ENCODE measurements at places on chromosomes 4 and X. TPM values are rescaled to one million over a fixed set of nuclear protein-coding genes. Genes with fewer than 3 reads are reported as not detected.

- H3K4me1 ChIP-seq = no peaks in the 10 kb centered on the region
- H3K27ac ChIP-seq = no peak overlapping the region
- no peaks in the 10 kb centered on the region for H3K27me3 ChIP-seq
- DNase-seq = no peak
- no peak overlapping the region for H3K4me3 ChIP-seq
Measured at GRCh38 chrX:79110731-79111130, 33.8 kb upstream of the GPR174 start.

DNA sequence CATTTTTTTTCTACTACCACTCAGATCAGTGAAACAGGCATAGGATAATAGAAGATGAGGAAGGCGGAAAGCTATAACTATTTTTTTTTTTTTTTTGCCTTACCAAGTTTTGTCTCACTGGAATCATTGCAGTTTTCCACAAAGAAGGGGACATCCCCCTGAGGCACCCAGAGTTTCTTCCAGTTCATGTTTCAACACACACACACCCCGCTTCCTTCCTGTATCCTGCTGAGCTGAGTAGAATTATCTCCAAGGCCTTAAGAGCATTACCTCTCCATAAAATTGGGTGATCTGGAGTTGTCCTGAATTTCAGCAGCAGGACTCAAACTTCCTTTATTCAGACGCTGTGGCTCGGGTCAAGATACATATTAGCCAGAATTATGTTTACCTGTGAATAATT lies 111.9 kb downstream of the PALLD start:
- no peak for DNase-seq
- H3K27me3 ChIP-seq = no peaks in the 10 kb centered on the region
- no peak overlapping the region for H3K4me3 ChIP-seq
- H3K4me1 ChIP-seq = no peaks in the 10 kb centered on the region

GRCh38 chrX:49225858-49226257 lies 7.3 kb downstream of the CACNA1F start:
- H3K4me3 ChIP-seq = no peak overlapping the region
- no peaks in the 10 kb centered on the region for H3K27me3 ChIP-seq
- DNase-seq = no peak
- H3K36me3 ChIP-seq = no peaks in the 10 kb centered on the region

GRCh38 chrX:150683536-150684146 lies 9.6 kb upstream of the MTMR1 start:
- no peaks in the 10 kb centered on the region for H3K27me3 ChIP-seq
- no peak overlapping the region for H3K27ac ChIP-seq
- no peaks in the 10 kb centered on the region for H3K36me3 ChIP-seq
- no peak overlapping the region for H3K4me3 ChIP-seq
- DNase-seq = peak; percentile 30
- H3K4me1 ChIP-seq = no peaks in the 10 kb centered on the region

The SLC35A2 gene
- 28.4 TPM for polyA plus RNA-seq

DNA sequence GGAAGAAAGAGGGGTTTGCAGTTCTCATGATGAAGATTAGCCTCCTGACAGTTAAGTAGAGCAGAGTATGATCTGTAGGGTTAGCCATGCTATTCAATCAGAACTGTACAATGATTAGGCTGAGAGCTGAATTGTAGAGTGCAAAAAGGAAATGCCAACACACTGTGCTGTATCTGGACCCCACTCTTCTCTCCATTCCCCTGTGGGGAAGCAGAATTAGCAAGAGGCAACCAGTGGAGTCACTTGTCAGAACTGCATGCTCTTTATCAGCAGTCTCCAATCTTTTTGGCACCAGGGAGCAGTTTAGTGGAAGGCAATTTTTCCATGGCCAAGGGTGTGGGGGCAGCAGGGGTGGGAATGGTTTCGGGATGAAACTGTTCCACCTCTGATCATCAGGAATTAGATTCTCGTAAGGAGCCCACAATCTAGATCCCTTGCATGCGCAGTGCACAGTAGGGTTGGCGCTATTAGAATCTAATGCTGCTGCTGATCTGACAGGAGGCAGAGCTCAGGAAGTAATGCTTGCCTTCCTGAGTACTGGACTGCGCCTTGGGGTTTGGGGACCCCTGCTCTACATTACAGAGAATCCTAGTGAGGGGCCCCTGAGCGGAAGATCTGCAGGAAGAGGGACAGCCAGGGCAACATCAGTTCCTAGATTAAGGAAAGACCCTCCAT lies 19.4 kb downstream of the TBC1D9 start:
- H3K27me3 ChIP-seq = no peaks in the 10 kb centered on the region
- H3K4me1 ChIP-seq = peaks cover 9% of the 10 kb centered on the region
- no peak for DNase-seq

The SYN1 gene
- polyA plus RNA-seq = not detected

The ASB9 gene
- 3.4 TPM for polyA plus RNA-seq

GRCh38 chr4:124745985-124746801 lies 33.7 kb upstream of the ANKRD50 start:
- no peaks in the 10 kb centered on the region for H3K4me1 ChIP-seq
- H3K4me3 ChIP-seq = no peak overlapping the region
- H3K27ac ChIP-seq = no peak overlapping the region
- H3K36me3 ChIP-seq = no peaks in the 10 kb centered on the region

The CT45A3 gene
- polyA plus RNA-seq = not detected

DNA sequence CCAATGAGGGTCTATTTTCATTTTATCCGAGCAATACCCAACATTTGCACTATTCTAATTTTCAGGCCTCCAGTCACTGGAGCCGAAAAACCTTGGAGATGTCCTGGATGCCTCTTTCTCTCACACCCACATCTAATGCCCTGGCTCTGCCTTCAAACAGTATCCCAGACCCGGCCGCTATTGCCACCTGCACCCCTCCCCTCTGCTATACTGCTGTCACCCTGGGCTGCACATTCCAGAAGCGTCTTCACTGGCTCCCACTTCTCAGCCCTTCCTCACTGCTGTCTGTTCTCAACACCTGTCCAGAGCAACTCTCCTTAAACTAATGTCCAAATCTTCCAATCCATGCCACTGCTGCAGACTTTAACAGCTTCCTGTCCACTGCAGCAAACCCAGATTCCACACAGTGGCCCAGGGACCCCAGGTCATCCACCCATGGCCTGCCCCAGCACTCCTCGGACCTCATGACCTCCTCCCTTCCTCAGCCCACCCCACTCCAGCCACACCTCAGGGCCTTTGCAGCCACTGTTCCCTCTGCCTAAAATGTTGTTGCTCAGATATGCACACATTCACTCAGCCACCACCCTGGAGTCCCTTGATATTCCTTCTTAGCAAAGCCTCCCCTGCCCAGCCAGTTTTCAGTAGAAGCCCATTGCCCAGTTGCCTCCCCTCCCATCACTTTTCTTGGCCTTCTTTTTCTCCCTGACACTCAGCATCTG lies 30.5 kb upstream of the PPP2R2C start:
- H3K36me3 ChIP-seq = no peaks in the 10 kb centered on the region
- H3K27me3 ChIP-seq = no peaks in the 10 kb centered on the region
- H3K4me3 ChIP-seq = no peak overlapping the region
- no peak for DNase-seq
- H3K4me1 ChIP-seq = no peaks in the 10 kb centered on the region

DNA sequence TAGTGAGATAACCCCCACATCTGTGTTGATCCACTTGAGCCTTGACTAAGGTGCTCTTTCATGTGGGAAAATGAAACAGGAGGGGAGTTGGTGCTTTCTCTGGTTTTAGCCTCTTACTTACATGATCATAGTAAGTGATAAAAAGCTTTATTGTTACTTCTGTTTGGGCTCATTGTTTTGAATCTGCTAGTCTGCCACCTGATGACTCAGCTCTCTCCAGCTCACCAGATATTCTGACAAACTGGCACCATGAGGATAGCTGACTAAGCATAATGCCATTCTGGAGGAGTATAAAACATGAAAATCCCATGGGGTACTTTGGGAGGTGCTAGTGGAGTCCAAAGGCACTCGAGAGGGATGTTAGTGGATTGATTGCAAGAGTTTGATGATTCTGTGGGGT lies 824.0 kb downstream of the RAPGEF2 start:
- no peak overlapping the region for H3K27ac ChIP-seq
- no peaks in the 10 kb centered on the region for H3K27me3 ChIP-seq
- H3K4me1 ChIP-seq = no peaks in the 10 kb centered on the region
- no peak overlapping the region for H3K4me3 ChIP-seq
- no peaks in the 10 kb centered on the region for H3K36me3 ChIP-seq

GRCh38 chrX:107678957-107679740 lies 50.8 kb downstream of the PRPS1 start:
- no peaks in the 10 kb centered on the region for H3K36me3 ChIP-seq
- peak overlapping the region; percentile 100 for H3K27ac ChIP-seq
- no peak overlapping the region for H3K4me3 ChIP-seq
- peak; percentile 26 for DNase-seq
- H3K4me1 ChIP-seq = peaks cover 49% of the 10 kb centered on the region

GRCh38 chr4:74376888-74377483 lies 12.0 kb downstream of the EREG start:
- peaks cover 6% of the 10 kb centered on the region for H3K4me1 ChIP-seq
- peaks cover 11% of the 10 kb centered on the region for H3K36me3 ChIP-seq
- H3K27me3 ChIP-seq = no peaks in the 10 kb centered on the region

DNA sequence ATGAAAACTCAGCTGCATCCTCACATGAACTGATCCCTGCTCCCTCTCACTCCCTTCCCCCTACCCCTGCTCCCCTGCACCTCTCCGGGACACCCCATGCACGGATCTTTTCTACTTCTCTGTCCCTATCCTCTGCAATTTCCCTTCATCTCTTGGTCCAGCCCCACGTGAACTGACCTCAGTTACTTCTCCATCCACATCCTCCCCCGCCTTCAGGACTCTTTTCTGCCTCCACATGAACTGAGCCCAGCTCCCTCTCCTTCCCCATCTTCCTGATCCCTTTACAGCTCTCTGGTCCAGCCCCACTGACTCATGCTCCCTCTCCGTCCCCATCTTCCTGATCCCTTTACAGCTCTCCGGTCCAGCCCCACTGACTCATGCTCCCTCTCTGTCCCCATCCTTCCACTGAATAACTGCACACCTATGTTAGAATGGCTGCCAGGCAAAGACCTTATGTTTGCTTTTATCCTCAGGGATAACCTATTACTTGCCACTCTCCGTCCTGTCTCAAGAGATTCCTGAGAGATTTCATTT lies 5.6 kb downstream of the CETN2 start:
- H3K27me3 ChIP-seq = no peaks in the 10 kb centered on the region
- no peak overlapping the region for H3K27ac ChIP-seq
- H3K4me3 ChIP-seq = no peak overlapping the region
- no peak for DNase-seq
- H3K36me3 ChIP-seq = no peaks in the 10 kb centered on the region

DNA sequence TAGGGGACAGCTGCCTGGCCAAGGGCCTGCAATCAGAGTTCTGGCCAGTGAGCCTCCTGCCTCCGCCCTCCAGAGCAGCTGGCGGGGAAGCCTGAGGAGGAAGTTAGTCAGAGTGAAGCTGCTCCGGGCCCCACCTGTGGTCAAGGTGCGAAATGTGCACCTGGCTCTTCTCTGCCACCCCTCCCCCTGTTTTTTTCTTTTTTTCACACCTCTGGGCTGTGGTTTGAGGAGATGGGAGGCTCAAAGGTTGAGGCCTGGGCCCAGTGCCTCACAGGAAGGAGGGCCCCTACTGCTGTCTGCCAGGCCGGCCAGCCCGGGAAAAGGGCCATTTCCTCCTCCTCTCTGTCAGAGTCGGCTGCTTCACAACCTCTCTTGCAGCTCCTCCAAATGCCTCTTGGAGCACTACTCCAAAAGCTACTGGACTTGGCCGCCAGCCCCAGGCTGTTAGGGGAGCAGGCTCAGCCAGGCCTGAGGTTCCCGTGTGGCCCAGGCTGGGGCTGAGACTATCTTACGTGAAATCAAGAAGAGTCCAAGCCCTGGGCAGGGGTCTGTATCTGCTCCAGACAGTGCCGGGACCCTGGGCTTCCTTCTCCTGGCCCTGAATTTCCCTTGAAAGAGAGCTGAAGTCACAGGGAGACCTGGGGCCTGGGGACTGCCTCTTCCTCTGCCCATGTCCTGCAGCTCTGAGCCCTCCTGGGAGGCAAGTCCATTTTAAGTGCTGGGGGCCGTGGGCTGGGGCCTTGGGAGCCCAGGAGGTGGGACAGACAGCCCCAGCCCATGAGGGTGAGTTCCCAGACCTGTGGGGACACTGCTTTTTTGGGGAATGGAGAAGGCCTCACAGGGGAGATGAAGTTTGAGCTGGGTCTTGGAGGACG lies 4.5 kb upstream of the CXCR3 start:
- H3K4me1 ChIP-seq = peaks cover 11% of the 10 kb centered on the region
- peak; percentile 89 for DNase-seq
- H3K27ac ChIP-seq = peak overlapping the region; percentile 93

DNA sequence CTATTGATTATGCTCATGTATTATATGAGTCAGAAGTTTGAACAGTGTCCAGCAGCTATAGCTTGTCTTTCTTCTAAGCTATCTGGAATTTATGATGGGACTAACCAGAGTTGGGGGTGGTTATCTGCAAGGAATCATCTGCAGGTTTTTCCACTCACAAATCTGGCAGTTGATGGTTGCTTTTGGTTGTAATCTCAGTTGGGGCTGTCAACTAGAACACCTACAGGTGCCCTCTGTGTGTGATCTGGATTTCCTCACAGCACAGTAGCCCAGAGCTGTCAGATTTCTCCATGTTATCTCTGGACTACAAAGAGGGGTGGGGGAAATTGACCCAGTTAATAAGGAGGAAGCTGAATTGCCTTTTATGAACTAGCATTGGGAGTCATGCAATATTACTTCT lies 51.4 kb upstream of the MAP9 start:
- H3K36me3 ChIP-seq = no peaks in the 10 kb centered on the region
- no peak overlapping the region for H3K27ac ChIP-seq
- no peak overlapping the region for H3K4me3 ChIP-seq
- no peaks in the 10 kb centered on the region for H3K27me3 ChIP-seq
- no peaks in the 10 kb centered on the region for H3K4me1 ChIP-seq
- DNase-seq = no peak

- no peaks in the 10 kb centered on the region for H3K27me3 ChIP-seq
- DNase-seq = no peak
- H3K27ac ChIP-seq = no peak overlapping the region
- no peaks in the 10 kb centered on the region for H3K36me3 ChIP-seq
Measured at GRCh38 chr4:98518559-98519267, 139.7 kb downstream of the TSPAN5 start.

The GAR1 gene
- polyA plus RNA-seq = 14.9 TPM

- H3K4me1 ChIP-seq = no peaks in the 10 kb centered on the region
- H3K27me3 ChIP-seq = no peaks in the 10 kb centered on the region
- no peaks in the 10 kb centered on the region for H3K36me3 ChIP-seq
- H3K27ac ChIP-seq = no peak overlapping the region
Measured at GRCh38 chrX:129640737-129641136, 14.0 kb downstream of the APLN start.

The CLCN4 gene
- polyA plus RNA-seq = 0.70 TPM

The MGARP gene
- 0.35 TPM for polyA plus RNA-seq

- no peaks in the 10 kb centered on the region for H3K4me1 ChIP-seq
- DNase-seq = no peak
- no peaks in the 10 kb centered on the region for H3K27me3 ChIP-seq
- no peak overlapping the region for H3K27ac ChIP-seq
- no peaks in the 10 kb centered on the region for H3K36me3 ChIP-seq
Measured at GRCh38 chr4:111400741-111401140, 744.5 kb upstream of the FAM241A start.

The DMP1 gene
- polyA plus RNA-seq = not detected

GRCh38 chr4:48945981-48946380 lies 39.4 kb upstream of the OCIAD2 start:
- no peak overlapping the region for H3K27ac ChIP-seq
- H3K36me3 ChIP-seq = no peaks in the 10 kb centered on the region
- H3K27me3 ChIP-seq = peaks cover 1% of the 10 kb centered on the region
- H3K4me1 ChIP-seq = no peaks in the 10 kb centered on the region
- no peak overlapping the region for H3K4me3 ChIP-seq
- no peak for DNase-seq
